ENCODE measurements at places on chromosomes 4 and X.

- no peak for DNase-seq
These were observed 130.5 kb downstream of the DCK start for GRCh38 chr4:71123951-71124350.

DNA sequence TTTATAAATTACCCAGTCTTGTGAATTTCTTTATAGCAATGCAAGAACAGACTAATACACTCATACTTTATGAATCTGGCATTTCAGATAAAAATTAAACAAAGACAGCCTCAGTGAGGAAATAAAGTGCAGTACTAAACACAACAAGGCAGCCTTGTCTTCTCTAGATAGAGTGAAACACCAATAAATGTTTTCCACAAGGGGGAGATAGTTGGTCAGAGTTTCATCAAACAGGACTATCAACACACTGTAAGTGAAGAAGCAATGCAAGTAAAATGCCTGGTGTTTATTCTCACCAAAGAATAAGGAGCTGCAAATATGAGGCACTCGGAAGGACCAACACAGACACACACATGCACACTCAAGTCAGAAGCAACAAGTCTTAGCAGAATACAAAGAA is 62.8 kb downstream of the FAM9B start:
- DNase-seq, result no peak

DNA sequence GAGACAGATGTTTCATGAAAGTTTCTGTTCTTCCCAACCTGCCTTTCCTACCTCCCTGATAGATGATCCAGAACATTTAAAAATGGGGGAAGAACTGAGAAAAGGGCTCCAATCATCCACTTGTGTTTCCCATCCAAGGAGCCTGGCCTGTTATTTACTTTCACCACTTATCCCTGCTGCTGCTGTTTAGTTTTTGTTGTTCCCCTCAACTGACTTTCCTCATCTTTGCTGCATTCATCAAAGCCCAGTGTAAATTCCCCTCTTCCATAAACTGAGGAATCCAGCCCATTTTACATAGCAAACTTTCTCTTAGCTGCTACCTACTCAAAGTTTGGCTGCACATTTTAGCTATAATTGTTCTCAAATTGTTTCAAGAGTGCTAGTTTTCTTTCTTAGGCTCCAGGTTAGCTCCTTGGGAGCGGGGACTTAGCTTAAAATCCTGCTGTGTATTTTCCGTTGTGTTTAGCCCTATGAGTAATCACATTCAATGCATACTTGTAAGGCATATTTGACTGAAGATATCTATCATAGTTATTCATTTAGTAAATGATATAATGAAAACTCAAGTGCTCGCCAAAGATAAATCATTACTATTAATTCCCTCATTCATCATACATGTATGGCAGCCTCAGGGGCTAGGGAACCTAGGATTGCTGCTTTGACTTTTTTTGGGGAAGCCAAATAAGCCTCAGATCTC is 1.4 kb upstream of the PTPN13 start:
- no peak for DNase-seq

- no peak for DNase-seq
These were observed at the start of gene EPHA5 for GRCh38 chr4:65670331-65671031. Gene EPHA5, minus strand, starts transcription at chr4:65670489. Its CDS starts 747 bp downstream, at chr4:65669742.

GRCh38 chrX:81542255-81542654 is 340.4 kb downstream of the SH3BGRL start:
- DNase-seq, result no peak

- DNase-seq, result peak; percentile 25
These were observed 118.5 kb downstream of the BTC start for GRCh38 chr4:74675673-74676279.

GRCh38 chrX:10984213-10984612 is 126.9 kb upstream of the HCCS start:
- no peak for DNase-seq

- DNase-seq, result no peak
These were observed 30.4 kb downstream of the RPS3A start for GRCh38 chr4:151129796-151130195.

DNA sequence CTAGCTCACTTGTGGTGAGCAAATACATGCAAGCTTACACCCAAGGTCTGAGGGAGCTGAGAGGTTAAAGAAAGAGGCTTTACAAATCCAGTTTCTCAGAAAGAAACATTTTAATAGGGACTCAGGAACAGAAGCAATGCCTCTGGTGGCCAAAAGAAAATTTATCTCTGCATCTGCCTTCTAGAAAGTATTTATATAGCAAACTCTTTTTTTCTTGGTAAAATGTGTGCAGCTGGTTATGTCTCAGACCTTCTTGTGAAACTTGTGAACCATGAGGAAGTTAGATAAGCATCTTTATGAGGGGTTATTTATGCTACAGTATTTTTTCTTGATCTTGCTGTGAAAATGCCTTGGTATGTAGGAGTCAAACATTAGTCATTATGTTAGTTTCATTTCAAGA is 48.5 kb upstream of the CYSLTR1 start:
- no peak for DNase-seq

GRCh38 chr4:11037637-11038036 is 353.1 kb upstream of the CLNK start:
- no peak for DNase-seq

GRCh38 chr4:40300371-40301162 is 34.6 kb upstream of the CHRNA9 start:
- DNase-seq, result no peak

DNA sequence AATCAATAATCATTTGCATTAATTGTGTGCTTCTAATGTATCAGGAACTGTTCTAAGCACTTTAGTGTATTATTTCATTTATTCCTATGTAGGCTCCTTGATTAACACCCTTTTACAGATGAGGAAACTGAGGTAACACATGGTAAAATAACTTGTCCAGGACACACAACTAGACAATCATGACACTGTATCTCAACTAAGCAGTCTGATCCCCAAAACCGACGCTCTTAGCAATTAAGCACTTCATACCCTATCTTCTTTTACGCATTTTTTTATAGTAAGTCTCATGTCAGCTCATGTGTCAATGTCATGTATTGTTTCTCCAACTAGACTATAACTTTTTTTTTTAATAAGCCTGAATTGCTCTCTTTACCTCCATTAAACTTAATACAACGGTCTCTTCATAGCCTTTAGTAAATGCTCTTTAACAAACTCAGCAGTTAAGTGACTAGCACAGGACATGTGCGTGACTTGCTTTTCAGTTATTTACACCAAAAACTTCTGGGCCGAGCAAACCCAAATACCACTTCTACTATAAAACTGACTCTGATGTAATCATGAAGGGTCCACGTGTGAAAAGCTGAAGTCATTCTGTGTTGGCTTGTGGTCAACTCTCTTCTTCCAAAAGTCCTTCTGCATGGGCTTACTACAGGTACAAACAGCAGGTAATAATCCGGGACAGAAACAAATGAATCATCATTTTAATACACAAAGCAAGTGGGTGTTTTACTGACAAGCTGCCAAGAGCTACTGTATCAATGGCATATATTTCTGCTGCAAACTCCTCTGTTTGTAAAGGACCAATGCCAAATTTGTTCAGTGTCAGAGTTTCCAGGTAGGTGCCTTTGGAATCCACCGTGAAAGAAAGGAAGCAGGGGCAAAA is 7.9 kb upstream of the AMBN start:
- no peak for DNase-seq

- no peak for DNase-seq
These were observed 1332.5 kb downstream of the FSTL5 start for GRCh38 chr4:160831165-160831922.

DNA sequence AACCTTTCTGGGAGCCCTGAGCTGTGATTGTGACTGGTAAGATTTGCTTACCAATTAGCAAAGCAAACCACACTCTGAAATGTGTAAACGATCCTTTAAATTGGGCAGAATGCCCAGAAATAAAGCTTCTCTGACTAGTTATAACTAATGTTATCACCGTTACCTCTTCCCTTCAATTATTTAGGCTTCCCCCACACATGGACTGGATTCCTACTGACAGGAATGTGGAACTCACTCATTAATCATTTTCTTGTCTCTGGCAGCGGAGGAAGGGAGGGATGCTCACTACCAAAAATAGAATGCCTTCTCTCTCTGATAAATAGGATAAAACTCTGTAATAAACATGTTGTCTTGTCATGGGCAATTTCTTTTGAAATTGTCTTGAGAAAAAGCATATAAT is 25.3 kb upstream of the NWD2 start:
- DNase-seq, result no peak

DNA sequence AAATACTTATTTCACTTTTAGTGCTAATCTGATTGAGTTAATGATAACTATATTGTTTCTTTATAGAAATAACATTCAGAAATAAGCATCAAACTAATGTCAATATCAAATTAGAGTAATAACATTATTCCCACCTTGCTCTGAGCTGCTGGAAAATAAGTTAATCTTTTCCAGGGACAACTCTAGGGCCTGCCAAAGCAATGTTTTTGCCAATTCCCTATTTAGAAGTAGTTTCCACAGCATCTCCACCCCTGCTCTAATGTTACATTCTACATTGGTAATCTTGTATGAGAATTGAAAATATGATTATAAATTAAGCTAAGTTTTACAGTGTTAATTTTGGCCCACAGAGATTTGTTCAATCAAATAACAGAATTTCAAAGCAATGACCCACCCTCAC is 68.3 kb downstream of the REELD1 start:
- no peak for DNase-seq

GRCh38 chr4:78784236-78784865 is 8.2 kb downstream of the BMP2K start:
- no peak for DNase-seq

DNA sequence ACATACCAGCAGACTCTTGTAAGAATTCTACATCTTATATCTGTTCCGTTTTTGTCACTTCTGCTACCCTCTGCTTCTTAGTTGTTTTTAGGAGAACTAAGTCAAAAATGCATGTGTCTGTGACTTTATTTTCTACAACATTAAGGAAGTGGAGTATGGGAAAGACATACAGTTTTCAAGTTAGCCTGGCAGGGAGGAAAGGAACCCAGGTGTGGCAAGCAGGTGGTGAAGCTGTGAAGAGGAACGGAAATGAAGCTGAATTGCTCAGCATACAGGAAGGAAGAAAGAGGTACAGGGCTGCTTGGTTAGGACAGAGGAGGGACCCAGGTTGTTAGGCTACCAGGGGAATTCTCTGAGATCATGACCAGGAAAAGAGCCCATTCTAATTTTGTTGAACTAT is 9.4 kb downstream of the GPRIN3 start:
- peak; percentile 47 for DNase-seq

DNA sequence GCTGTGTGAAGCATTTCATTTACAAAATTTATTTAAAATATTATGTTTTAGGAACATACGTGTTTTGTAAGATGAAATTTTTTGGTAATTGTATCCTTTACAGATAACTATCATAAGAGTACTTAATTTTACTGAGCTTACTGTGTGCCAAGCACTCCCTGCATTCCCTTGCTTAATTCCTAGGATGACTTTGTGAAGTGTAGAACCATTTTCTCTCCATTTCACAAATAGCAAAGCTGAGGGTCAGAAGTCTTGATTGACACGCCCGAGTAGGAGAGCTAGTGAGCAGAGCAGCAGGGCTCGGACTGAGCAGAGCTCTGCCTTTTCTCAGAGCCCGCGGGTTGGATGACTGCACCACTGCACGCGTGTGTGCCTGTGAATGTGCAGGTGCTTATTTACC is 30.6 kb downstream of the PIGG start:
- DNase-seq, result no peak

DNA sequence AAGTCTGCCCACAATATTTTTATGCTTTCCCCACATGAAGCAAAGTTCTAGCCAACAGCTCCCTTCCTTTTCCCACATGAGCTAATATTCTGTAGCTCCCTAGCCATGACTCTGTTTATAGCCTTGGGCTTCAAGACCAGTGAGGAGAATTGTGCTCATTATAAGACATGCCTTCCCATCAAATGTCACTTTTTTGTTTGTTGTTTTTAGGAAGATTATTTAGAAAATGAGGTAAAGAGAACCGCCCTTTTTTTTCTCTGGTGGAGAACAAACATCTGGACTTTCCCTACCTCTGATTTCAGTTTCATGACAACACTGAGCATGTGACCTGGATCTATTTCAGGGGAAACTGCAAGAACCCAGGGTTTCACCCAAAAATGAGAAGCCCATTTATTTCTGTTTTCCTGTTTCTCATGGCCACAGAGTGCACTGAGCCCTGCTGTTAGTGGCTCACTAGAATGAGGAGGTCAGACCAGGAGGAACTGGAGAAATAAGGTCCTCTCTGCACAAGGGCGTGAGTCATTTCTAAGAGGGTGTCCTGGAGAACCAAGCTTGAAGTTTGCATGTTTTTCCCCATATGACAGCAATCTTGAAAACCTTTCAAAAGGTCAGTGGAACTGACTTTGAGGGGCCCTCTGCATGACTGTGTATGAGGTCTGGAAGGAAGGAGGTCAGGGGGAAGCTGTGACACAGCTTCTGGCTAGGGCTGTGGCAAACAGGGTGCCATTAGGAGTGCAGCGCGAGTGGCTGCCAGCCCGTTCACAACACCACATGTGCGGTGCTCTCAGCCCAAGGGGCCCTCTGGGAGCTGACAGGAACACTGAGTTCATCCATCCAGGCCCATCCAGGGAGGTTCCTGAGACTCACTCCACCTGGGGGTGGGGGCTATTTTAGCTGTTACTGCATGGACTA is 55.2 kb downstream of the CHST7 start:
- no peak for DNase-seq

GRCh38 chr4:117874216-117874615 is 160.1 kb upstream of the NDST3 start:
- no peak for DNase-seq

- DNase-seq, result no peak
These were observed 593.9 kb upstream of the PITX2 start for GRCh38 chr4:111216791-111217190.

DNA sequence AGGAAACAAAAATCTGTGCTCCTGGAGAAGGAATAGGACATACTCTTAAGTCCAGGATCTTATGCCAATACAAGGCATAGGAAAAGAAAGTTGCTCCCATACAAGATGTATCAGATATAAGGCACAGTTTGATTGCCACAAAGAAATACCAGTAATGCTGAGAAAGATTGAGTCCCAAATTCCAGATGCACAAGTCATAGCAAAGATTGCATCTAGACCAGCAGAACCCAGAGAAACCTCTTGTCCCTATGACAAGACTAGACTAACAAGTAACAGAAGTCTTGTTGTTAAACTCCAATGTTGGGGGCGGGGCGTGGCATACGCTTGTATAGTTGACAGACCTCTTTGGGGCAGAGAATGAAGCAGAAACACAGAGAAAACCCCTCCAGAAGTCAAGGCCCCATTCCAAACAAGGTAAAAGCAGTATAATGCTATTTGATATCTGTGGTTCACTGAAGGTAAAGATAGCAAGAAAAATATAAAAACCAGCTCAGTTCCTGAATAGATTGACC is 671.5 kb upstream of the GRIA3 start:
- no peak for DNase-seq

DNA sequence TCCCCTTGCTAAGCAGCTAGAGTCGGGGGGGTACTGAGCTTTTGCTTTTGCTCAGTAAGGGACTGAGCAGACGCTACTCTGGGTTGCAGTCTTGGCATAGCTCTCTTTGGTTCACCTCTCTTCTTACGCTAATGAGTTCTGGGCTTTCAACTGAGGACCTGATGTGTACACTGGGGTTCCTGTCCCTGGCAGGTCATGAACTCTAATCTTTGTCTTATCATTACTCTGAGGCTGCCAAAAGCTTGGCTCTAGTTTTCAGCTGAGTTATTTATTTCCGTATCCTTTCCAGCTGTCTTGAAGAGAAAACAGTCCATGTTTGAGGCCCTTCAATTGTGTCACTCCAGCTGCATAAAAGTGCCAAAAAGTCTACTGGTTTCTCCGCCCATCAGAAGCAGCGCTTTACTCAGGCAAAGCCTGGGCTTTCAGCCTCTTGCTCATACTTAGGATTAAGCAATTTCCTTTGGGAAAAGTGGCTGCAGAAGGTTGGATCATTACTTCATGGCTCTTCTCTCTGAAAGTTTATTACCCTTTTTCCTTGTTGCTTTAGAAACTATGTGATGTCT is 121.0 kb upstream of the STOX2 start:
- DNase-seq, result no peak

- DNase-seq, result no peak
These were observed 26.0 kb upstream of the VSIG1 start for GRCh38 chrX:108018656-108019381.

Measured in germinal center (tissue), 1 donor.